ENCODE measurements at places on chromosomes 1 and 21.
A peak's percentile ranks its signal among the peaks of the same experiment; 100 is the strongest.

DNA sequence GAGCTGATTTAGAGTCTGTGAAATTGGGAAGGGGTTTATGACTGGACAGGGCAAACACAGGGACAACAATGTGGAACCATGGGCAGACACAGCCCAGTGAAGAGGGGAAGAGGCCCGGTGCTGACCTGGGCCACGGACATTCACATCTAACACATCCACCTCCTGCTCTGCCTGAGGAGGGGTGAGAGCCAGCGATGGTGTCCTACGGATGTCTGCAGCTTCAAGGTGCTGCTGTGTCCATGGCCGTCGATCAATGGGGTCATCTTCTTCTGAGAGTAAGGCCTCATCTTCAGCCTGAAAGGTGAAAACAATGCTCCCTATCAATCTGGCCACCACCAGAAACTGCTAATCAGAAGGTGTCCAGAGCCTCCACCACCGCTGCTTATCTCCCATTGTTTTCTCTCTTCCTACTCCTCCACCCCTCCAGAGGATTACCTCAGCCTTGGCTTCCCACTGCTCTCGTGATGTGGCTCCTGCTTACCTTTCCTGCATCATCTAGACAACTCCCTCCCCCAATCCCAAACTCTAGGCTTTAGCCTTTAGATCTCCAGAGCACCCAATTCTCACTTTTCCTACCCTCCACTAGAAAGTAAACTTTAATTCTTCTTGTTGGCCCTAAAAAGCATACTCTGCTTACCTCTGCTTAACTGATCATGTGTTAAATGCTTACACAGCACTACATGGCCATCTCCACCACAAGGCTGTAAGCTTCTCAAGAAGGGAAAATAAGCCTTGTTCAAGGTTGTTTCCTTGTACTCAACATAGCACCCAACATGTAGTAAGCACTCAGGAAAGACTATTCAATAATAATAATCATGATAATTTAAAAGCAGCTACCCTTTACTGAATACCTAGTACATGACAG is 24.0 kb upstream of the ADAM30 start:
- DNase-seq: no peak

DNA sequence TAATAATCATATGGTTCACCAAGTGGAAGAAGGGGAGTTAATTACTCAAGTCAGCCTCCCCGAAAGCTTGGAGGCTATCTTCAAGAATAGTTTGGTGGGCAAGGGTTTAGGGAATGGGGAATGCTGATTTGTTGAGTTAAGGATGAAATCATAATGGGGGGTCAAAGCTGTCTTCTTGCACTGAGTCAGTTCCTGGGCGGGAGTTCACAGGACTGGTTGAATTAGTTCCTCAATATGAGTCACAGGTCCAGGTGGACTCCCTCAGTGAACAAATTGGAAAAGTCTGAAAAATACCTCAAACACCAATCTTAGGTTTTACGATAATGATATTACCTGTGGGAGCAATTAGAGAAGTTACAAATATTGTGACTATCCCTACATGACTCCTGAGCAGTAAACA is 115.2 kb upstream of the COA6 start:
- no peak for DNase-seq

GRCh38 chr21:37146320-37147235 is 73.5 kb downstream of the TTC3 start:
- no peak for DNase-seq

DNA sequence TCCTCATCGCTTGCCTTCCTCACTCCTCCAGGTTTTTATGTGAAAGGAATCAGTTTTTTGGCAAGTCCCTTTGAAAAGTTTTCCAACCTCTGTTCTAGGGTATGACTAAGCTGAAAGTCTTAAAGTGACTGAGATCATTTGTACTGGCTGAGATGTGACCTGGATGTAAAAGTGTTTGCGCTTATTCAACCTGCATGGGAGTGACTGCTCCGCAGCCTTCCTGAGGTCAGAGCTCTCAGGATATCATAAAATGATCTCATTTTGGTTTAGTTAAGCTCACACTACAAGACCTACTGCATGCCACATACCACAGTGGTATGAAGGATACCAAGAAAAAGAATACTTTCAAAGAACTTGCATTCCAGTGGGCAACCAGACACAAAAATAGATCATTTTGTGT is 29.8 kb upstream of the TADA1 start:
- DNase-seq: no peak

DNA sequence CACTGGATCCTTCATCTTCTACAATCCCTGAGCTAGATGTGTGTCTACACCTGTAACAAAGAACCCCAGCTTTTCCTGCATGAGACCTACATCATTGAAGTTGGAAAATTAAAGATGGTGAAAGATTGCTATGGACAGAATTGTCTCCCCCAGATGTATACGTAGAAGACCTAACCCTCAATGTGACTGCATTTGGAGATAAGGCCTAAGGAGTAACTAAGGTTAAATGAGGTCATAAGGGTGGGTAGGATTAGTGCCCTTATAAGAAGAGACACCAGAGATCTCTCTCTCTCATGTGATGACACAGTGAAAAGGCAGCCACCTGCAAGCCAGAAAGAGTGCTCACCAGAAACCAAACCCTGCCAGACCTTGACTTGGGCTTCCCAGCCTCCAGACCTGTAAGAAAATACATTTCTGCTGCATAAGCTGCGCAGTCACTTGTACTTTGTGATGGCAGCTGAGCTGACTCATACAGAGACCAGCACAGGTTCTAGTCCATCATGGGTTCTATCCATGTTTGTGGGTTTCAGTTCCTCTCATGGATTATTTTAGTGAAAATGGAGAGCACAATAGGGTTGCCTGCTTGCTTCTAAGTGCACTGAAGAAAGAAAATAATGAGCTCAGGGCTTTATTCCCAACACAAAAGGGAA is 180.8 kb downstream of the TPR start:
- no peak for DNase-seq

GRCh38 chr1:42552636-42553035 is 89.5 kb downstream of the CCDC30 start:
- no peak for DNase-seq

DNA sequence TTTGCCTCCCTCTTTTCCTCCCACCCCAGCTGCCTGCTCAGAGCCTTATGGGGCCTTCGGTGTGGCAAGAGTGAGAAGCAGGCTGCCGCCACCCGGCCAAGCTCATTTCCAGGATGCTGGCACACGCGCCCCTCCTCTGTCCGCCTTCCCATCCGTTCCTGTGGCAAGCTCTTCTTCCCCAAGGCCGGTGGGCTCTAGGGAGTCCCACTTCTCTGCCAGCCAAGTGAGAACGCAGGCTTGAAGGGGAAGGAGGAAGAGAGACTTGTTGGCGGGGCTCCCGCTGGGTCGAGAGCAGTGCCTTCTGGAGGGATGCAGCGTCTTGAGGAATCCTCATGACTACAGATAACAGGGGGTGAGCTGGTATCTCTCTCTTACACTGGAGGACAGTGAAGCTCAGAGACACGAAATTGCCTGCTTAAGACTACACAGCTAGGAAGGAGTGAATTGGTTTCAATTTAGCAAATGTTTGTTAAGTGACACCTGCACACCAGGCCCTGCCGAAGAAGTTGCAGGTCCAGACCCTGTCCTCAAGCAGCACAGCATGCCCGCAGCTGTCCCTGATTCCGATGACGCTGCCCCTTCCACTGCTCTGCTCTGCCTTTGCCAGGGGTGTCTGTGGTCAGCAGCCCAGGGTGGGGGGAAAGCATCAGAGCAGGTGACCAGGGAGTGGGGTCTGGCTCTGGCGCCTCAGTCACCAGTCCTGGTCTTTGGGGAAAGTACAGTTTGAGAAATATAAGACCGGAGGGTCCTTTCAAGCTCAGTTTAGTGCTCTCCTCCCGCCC is 40.1 kb upstream of the FOXO6 start:
- DNase-seq: no peak

- DNase-seq: no peak
Measured at GRCh38 chr1:94806441-94806871, 13.7 kb upstream of the SLC44A3 start.

GRCh38 chr1:200949626-200950025 is 54.9 kb downstream of the INAVA start:
- DNase-seq: no peak

DNA sequence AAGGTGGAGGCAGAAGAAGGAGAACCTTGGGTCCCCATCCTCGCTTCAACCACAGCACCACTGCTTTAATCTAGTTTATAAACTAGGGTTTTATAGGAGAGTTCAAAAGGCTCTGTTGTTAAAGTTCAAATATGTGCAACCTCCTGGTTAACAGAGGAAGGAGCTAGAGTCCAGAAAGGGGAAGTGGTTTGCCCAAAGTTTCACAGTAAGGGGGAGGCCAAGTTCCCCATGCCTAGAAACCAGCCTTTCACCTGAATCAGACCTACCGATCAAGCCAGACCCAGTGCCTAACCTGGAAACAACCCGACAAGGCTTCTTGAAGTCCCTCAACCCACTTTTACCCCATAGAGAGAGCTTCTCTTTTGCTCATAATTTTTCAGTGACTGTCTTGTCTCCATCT is 106.5 kb downstream of the PLPP3 start:
- DNase-seq: no peak

DNA sequence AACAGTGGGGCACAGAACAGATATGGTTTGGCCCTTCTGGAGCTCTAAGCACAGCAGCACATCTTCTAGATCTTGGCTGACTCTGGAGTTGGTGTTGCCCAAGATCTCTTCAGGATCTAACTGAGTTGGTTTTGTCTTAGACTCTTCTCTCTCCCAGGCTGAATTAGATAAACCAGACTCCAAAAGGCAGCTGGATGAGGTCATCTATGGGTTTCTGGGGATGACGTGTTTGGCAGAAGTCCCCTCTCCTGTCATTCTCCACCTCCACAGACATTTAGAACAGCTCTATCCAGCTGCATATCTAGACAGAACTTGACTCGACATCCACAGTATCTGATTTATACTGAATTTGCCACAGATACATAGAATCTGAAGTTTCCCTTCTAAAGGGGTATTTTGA is 75.3 kb downstream of the ST6GALNAC5 start:
- DNase-seq: no peak

- peak; percentile 11 for DNase-seq
Measured at GRCh38 chr1:119008483-119009311, 20.6 kb upstream of the TBX15 start.

GRCh38 chr1:69898403-69898947 is 306.9 kb downstream of the LRRC40 start:
- DNase-seq: no peak

DNA sequence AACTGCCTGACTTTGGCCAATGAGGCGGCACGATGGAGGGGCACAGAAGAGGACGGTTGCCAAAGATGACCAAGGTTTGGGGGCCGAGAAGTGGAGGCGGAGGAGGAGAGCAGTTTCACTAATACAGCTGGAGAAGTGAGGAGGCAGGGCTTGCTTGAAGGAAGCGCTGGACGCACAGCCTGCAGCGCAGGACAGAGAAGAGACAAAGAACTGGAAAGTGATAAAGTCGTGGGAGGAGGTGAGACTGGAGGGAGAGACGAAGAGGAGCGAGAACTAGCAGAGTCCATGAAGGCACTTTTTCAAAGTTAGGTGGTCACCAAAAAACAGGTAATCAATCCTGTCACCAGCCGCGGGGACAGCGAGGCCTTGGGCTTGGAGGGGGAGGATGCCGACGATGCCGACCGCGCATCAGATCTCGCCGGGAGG is 771 bp downstream of the PACC1 start:
- DNase-seq: no peak

DNA sequence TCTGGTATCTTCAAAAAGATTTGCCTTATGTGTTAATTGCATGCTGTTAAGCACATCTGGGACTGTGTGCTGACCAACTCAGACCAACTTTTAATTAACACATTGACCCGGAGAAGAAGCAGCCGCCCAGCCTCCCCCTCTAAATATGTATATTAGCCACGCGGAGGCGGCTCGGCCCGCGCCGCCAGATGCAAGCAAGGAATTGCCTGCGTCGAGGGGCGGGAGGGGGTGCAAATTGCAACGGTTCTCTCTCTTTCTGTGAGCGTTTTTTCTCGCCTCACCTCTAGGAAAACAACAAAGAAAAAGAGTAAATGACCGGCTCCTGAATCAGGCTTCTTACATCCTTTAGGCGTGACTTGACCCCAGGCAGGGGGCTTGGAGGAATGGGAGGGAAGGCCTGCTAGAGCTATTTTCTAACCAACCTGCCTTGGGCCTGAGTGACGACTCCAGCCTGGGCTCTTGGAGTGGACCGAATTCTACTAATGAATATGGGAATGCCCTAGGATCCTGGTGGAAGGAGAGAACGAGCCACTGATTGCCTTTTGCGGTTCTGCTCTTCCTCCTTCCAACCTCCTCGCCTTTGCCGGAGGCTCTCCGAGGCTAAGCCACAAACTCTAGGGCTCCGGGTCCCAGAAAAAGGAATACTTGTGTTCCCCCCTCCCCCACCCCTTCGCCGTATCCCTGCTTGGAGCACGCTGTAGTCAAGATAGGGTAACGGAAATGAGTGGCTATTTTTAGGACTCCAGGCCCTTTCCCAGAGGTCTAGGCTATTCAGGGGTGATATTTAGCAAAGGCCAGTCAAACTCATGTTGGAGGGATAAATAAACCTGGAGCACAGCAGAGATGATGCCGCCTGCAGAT is 417.0 kb upstream of the ESRRG start:
- DNase-seq: no peak

DNA sequence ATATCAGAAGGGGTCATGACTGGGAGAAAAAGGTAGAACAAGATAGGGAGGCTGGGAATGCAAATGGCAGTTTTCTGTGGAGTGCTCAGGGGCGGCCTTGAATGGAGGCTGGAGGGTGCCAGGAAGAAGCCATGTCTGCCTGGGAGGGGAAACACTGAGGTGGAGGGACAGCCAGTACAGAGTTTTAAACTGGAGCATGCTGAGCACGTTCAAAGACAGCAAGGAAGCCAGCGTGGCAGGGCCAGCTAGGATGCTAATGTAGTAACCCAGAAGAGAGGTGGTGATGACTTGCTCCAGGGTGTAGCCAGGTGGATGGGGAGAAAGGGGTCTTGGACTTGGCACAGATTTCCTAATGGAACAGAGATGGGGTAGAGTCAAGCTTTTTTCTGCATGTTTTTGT is 445.8 kb upstream of the VAMP3 start:
- DNase-seq: no peak

- peak; percentile 78 for DNase-seq
Measured at GRCh38 chr1:235917267-235917811, 50.6 kb upstream of the LYST start.

GRCh38 chr1:109781806-109782205 is 18.1 kb upstream of the EPS8L3 start:
- DNase-seq: no peak

DNA sequence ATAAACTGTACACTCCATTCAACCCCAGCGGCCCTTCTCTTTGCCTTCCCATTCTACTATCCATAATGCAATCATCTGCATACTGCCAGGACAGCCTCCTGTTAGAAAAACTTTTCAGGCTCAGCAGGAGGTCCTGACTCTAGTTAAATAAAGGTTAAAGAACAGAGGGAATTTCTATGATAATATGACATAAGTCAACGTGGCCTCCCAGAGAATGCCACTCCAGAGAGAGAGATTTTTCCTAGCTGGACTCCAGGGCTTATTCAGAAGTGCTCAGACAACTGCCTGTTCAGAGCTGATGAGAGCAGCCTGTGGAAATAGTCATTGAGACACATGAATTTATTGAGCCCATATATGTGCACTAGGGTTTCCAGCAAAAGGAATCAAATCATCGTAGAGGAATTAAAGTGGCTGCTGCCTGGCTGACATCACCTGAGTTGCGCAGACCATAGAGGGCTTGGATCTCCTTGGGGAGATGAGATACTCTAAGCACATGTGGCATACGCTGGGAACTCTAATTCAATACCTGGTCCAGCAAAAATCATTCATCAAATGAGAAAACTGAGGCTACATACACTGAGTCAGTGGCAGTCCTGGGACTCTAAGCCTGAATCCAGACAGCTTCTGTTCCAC is 736.2 kb downstream of the PTPRU start:
- DNase-seq: no peak

GRCh38 chr1:205598841-205599668 is 32.8 kb downstream of the ELK4 start:
- DNase-seq: no peak

Measured in NCI-H2029 (cell line).